Nephron progenitor cell (in vitro differentiated cells): ENCODE measurements at places on chromosomes 1 and 21.

GRCh38 chr1:161260376-161261260, 2.1 kb downstream of the PCP4L1 start:
- DNase-seq: no peak

DNA sequence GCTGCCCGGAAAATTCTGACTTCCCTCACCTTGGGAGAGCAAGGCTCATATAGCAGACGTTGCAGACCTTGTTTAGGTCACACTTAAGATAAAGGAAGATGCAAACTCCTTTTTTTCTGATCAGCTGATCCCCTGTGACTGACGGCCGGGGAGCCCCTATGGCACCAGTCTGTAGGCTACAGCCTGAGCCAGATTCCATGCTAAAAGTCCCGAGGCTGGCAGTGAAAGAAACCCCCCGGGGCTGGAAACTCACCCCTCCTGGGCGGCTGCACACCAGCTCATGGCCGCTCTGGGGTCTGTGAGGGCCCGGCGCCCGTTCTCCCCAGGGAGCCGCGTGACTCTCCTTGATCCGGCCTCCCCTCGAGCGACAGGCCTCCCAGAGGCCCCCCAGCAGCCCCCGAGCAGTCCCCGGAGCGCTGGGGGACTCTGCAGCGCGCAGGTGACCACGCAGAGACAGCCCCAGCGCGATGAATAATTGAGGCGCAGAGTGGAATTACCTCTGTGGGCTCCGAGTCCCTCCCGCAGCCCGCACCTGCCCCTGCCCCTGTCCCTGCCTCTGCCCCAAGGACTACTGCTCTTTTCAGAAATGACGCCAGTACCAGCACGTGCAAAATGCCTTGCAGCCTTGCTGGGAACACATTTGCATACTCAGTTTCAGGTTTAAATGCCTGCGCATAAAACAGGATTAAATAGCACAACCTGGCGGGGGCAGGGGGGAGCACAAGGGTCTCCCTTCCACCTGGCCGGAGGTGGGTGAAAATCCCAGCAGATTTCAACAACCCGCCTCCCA, 62.6 kb upstream of the CLDN14 start:
- DNase-seq: no peak

DNA sequence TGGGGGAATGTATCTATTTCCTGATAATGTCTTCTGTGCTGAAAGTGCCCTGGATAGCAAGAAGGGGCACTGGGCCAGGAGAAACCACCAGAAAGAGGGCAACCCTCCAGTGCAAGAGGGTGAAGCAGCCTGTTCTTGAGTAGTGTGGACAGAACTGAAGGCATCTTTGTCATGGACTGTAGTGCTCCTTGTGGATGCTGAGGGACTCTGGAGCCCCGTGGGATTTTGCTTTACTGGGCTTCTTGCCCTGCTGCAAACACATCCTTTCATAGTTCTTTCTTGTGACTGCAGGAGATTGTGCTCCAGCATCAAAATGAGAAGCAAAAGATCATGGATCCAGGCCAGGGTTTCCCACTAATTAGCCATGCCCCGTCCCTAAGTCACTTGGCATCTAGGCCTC, 300.6 kb downstream of the ZNF326 start:
- no peak for DNase-seq

DNA sequence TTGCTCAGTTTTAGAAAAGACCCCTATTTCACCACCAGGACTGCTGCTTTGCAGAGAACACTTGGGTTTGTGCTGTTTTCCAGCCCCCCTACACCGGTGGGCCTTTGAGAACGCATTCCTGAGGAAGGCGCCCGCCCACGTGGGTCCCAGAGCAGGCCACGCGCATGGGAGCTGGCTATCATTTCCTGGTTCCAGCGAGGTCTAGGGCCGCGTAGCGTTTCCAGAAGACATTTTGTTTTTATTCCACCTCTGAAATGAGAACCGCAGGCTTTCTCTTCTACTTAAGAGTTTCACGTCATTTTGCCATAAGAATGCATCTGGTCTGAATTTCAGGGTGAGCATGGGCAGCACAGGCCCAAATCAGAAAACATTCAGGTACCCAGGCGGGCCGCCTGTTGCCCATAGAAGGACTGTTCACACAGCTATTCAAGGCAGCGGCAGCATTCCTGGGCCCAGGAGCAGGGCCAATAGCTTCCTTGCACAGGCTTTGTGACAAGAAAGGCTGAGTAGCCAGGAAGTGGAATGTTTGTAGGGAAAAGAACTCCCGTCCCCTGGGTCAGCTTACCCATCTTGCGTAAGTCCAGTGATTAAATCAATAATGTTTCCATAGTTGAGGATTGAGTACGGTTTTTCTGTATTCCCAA, 1.4 kb upstream of the KLHL21 start:
- DNase-seq: peak; percentile 63

DNA sequence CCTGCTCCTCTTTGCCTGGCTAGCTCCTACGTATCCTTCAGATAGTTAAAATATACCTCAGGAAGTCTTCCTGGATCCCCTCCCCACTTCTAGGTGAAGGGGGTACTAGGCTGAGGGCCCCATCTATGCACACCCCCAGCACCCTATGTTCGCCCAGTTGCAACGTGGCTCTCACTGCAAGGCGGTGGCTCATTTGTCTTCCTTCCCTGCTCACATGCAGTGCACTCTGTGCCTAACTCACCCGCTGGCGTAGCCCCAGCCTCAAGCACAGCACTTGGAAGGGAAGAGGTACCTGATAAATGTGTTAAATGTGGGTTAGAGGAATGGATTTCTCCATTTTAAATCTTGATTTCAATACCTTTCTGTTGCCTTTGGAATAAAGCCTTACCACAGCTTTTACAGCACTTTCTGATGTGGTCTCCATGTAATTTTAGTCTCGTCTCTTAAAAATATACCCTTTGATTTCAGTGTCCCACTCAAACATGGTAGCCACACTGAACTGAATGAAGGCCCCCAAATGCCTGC, 39.3 kb downstream of the L1TD1 start:
- no peak for DNase-seq

DNA sequence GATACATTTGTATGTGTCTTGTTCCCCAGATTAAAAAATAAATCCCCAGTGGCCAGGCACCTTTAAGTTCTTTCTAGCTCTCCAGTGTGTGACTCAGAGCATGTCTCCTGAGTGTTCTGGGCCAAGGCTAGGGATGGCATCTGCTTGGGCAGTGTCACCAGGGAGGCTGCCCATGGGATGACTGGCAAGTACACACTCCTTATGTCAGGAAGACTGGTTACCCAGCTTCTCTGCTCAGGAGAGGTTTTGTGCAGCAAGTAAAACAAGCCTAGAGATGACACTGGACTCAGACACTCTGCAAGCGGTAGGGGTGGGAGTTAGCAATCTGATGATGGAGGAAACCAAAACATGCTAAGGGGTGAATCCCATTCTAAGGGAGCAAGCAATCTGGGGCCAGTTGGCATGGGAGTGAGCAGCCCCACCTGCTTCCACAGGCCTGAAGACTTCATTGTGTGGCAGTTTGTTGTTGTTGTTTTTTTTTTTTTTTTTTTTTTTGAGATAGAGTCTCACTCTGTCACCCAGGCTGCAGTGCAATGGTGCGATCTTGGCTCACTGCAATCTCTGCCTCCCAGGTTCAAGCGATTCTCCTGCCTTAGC, 137.1 kb downstream of the EDEM3 start:
- DNase-seq: no peak

GRCh38 chr1:8023995-8024313, 2.2 kb downstream of the ERRFI1 start:
- DNase-seq: no peak

DNA sequence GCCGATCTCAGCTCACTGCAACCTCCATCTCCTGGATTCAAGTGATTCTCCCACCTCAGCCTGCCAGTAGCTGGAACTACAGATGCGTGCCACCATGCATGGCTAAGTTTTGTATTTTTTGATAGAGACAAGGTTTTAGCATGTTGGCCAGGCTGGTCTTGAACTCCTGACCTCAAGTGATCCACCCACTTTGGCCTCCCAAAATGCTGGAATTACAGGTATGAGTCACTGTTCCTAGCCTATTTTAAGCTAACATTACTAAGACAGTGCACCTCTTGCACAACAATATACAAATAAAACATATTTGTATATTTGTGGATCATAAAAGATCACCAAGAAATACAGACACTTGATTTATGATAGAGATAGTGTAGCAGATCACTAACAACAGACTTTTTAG, 139.1 kb downstream of the DUSP10 start:
- no peak for DNase-seq

GRCh38 chr21:41648591-41649031, 118.2 kb downstream of the RIPK4 start:
- no peak for DNase-seq

GRCh38 chr1:179742717-179743678, at the start of gene FAM163A:
Gene FAM163A (plus strand): TSS chr1:179743291. CDS start chr1:179813098, 69,807 bp downstream.
- peak; percentile 75 for DNase-seq

DNA sequence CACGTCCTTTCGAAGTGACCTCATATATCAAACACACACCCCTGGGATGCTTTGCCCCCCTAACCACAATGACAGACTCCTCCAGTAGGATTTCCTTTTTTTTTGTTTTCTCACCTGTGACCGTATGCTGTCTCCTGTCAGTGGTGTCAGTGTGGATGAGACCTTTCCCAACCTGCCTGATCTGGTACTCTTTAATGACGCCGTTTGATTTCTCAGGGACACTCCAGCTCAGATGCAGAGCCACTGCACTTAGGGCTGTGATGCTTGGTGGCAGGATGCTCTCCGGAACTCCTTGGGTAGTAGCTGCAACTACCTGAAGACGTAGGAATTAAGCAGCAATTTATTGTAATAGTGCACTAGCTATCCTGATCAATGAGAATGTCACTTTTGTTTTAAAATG, 212.6 kb downstream of the KCTD3 start:
- no peak for DNase-seq

DNA sequence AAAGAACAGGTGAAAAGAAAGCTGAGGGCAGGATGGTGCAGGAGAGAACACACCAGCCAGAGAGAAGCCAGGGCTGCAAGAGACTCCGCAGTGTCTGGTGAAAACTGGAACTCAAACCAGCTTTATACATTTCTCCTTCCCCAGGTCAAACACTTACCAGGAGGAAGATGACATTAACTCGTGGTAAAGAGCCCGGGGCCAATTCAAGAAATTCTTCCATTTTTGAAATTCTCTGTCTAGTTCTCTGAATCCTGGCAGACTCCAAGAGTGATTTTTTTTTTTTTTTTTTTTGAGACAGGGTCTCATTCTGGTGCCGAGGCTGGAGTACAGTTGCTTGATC, 25.8 kb upstream of the SIPA1L2 start:
- DNase-seq: no peak

- DNase-seq: no peak
Measured at GRCh38 chr1:218980881-218981280, 192.8 kb upstream of the LYPLAL1 start.

- no peak for DNase-seq
Measured at GRCh38 chr1:35278886-35279554, 10.5 kb downstream of the ZMYM4 start.

- peak; percentile 67 for DNase-seq
Measured at GRCh38 chr21:26844258-26845065, 747 bp downstream of the ADAMTS1 start.

DNA sequence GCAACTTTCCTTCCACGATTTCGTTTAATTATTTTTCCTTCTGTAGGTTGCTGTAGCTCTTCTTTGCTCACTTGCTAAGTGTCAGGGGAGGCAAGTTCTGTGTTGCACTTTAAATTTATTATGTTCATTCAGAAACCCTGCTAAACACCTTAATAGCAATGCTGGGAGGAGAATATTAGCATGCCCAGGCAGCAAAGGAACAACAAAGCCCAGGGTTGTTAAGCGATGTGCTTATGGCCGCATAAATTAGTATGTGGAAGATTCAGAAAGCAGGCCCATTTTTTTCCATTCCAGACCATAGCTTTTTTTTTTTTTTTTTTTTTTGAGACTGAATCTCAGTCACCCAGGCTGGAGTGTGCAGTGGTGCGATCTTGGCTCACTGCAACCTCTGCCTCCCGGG, 151.3 kb downstream of the BACH1 start:
- DNase-seq: no peak

- DNase-seq: no peak
Measured at GRCh38 chr1:2914702-2915101, 106.6 kb upstream of the ACTRT2 start.

- no peak for DNase-seq
Measured at GRCh38 chr1:211327346-211327921, 801 bp downstream of the TRAF5 start.

DNA sequence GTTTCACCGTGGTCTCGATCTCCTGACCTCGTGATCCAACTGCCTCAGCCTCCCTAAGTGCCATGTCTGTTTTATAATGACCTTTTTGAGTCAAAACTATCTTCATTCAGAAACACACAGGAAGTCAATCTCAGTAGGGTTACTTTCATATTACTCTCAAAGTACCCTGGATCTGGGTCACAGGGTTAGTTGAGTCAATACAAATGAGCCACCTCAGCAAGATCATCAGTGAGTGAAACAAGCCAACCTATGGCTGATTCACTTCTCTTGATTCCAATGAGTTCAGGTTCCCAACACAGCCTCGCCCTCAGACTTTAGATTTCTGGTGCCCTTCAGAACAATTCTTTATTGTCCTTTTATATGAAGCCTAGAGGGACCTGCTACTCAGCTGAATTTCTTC, 76.9 kb downstream of the ZC3H11B start:
- DNase-seq: no peak

- no peak for DNase-seq
Measured at GRCh38 chr21:33968080-33968994, 52.7 kb upstream of the ATP5PO start.

DNA sequence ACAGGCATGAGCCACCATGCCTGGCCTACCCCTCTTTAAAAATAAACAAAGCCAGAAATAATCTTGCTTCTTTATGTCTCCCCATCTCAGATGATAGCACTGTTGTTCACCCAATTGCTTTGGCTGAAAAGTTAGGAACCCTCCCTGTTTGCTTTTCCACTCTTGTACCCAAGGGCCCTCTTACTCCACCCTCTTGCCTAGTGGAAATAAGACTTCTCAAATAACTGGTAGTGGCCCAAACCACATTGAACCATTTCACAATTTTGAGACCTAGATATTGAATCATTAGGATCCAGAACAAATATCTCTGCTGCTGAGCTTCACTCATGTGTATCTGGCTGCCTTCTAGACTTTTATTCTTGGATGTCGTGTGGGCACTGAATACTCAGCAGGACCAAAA, 37.7 kb downstream of the RNF220 start:
- no peak for DNase-seq

GRCh38 chr21:32022146-32022545, 149.3 kb downstream of the HUNK start:
- no peak for DNase-seq

DNA sequence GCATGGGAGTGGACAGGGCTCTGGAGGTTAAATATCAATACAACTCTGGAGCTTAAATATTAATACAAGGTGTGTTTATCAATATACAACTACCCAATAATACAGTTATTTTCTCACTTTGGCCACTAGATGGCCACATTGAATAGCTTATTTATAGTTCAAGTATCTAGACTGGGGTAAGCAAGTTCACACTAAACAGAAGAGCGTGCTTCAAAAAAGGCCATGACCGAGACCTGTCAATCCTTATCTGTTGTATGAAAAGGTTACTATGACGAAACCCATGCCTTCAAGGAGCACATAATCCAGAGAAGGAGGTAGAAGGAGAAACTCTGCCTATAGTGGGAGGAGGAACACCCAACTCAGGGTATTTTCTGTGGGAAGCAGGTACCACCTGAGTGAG, 29.1 kb downstream of the CHML start:
- no peak for DNase-seq
